ENCODE measurements at places on chromosomes 7 and 10.

DNA sequence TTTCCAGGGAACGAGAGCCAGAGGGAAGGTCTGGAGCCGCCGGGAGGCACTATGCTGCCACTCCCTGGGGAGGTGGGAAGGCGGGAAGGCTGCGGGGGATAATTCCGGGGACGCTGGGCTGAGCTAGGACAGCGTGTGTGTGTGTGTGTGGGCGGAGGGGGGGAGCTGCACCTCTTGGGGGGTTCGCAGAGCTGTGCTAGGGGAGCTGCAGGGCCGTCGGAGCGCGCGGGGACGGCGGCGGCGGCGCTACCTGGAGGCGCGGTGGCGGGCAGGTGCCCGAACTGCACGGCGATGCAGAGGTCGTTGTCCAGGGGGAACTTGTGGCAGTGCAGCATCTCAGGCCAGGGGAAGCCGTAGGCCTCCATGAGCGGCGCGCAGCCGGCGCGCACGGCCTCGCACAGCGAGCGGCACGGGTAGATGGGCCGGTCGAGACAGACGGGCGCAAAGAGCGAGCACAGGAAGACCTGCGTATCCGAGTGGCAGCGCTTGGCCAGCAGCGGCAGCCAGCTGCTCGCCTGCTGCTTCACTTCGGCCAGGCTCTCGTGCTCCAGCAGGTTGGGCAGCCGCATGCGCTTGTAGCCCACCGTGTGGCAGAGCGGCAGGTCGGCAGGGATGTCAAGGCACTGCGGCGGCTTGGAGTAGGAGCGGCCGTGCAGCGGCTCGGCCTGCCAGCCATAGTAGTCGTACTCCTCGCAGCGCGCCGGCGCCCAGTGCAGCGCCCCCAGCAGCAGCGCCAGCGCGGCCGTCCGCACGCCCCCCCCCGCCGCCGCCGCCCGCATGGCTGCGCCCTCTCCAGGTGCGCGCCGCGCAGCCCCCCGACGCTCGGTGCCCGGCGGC is 526 bp downstream of the SFRP5 start:
- DNase-seq: peak; percentile 26

GRCh38 chr7:137601642-137602041 is 245.1 kb downstream of the DGKI start:
- no peak for DNase-seq

GRCh38 chr7:17487343-17487742 is 188.9 kb downstream of the AHR start:
- DNase-seq: no peak

DNA sequence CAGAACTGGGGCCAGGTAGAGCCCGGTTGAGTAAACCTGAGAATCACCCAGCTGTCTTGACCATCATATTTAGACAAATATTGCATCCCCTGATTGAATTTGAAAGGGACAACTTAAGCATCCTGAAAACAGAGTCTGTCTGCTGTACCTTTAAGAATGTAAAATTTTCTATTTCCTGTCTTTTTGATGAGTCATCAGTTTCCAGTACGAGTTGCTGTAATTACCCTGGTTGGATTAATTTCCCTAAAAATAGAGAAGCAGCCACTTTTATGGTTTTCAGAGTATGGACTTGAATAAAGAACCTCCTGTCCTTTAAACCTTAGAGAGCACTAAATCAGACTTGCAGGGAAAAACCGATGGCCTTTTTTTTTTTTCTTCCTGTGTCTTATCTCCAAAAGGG is 164.6 kb upstream of the SH2B2 start:
- DNase-seq: peak; percentile 66

DNA sequence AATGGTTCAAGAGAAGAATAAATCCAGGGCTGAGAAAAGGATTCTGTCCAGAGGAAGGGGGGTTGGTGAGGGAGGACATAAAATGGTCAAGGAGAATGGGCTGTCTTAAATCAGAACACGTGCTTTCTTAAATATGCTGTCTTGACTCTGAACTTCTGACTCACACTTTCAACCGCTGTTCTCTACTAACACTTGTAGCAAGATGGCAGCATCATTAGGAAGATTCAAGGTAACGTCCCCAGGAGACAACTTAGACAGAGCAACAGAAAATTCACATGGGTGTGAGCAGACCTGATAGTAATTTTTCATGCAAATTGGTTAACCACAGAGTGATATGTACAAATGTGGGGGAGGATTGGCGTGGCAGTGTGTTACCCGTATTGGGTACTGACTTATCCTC is 126.8 kb upstream of the GALNT17 start:
- no peak for DNase-seq

DNA sequence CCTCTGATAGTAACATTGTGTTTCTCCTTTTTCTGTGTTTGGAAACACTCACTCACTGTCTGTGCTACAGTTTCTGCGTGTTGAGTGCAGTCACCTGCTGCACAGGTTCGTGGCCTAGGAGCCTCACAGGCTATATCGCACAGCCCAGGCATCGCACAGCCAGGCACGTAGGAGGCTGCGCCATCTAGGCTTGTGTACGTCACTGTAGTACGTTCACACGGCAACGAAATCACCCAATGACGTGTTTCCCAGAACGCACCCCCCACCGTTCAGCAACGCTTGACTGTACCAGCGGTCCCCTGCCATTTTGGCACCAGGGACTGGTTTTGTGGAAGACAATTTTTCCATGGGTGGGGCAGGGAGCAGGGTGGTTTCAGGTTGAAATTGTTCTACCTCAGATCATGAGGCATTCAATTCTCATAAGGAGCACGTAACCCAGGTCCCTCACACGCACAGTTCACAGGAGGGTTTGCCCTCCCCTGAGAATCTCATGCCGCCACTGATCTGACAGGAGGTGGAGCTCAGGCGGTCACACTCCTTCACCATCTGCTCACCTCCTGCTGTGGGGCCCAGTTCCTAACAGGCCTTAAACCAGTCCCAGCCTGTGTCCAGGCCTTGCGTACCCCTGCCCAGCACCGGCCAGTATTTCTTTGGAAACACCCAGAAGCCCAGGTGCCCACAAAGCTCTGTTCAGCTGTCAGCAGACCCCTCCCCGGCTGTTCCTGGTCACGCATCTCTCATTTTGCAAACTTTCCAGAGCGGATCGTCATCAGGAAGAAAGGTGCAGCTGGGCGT is 23.2 kb upstream of the PRKAR1B start:
- no peak for DNase-seq

- no peak for DNase-seq
These were observed 20.5 kb upstream of the PLXDC2 start for GRCh38 chr10:19795684-19796083.

GRCh38 chr10:72081772-72082590 is 6.4 kb downstream of the SPOCK2 start:
- no peak for DNase-seq

DNA sequence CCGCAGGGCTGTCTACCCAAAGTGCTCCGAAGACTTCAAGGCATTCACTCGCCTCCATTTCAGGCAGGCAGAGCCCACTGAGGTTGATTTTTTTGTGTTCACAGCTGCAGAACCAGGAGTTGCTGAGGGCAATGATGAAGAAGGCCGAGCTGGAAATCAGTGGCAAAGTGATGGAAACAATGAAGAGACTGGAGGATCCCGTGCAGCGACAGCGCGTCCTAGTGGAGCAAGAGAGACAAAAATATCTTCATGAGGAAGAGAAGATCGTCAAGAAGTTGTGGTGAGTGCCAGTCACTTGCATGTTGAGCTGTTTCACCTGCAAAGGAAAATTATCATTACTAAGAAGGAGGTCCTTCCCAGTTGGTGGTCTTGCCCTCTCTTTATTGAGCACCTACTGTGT is 210.5 kb downstream of the ARHGAP21 start:
- DNase-seq: peak; percentile 44
